ENCODE measurements at places on chromosomes 2 and 18.

- DNase-seq = no peak
These were observed 236.8 kb downstream of the SETBP1 start for GRCh38 chr18:44917216-44918141.

DNA sequence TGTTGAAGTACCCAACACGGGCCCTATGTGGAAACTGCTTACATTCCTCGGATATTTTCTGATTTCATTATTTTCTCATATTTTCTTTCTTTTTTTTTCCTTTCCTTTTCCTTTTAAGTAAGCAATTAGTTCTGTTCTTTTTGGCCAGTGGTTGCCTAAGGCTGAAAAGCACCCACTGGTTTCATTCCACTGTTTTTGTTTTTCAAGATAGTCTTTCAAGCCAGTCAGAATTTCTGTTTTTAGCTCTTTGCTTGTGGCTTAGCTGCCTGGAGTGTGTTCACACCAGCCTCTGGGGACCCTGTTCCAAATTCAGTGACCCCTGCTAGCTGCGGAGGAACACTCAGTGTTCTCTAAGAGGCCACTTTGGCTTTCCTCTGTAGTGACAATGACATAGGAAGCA lies 73.6 kb downstream of the NRP2 start:
- DNase-seq = no peak

- no peak for DNase-seq
These were observed 9.7 kb downstream of the CTAGE1 start for GRCh38 chr18:22408059-22408458.

DNA sequence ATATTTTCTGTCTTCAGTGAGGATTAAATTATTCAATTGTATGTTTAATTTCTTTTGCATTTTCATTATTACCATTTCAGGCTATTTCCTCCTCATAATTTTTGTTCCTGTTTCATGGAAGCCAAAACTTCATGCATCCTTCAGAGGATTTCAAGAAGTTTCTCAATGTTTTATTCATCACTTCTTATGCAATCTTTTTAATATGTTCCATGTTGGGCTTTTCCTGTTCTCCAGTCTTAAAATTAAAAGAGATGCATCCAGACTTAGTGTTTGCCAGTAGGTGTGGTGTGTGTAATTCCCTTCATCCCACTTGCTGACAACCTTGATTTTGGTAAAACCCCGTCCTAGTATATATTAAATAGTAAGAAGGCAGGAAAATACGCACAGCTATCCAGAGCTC lies 190.0 kb downstream of the EN1 start:
- DNase-seq = no peak

- no peak for DNase-seq
These were observed 129.1 kb downstream of the RGPD3 start for GRCh38 chr2:106339132-106339531.

- no peak for DNase-seq
These were observed 273.6 kb downstream of the PAX3 start for GRCh38 chr2:222024932-222025880.
